Left ventricle myocardium inferior (tissue), 1 donor: ENCODE measurements at places on chromosomes 7 and 10. TPM values are rescaled to one million over a fixed set of nuclear protein-coding genes. Genes with fewer than 3 reads are reported as not detected.

The CDK1 gene
- total RNA-seq: 1.5 TPM

GRCh38 chr10:89808842-89809241, 107.5 kb downstream of the KIF20B start:
- no peak overlapping the region for H3K4me3 ChIP-seq
- no peak for DNase-seq
- no peak overlapping the region for H3K27ac ChIP-seq
- H3K27me3 ChIP-seq: peaks cover 33% of the 10 kb centered on the region
- no peaks in the 10 kb centered on the region for H3K4me1 ChIP-seq

DNA sequence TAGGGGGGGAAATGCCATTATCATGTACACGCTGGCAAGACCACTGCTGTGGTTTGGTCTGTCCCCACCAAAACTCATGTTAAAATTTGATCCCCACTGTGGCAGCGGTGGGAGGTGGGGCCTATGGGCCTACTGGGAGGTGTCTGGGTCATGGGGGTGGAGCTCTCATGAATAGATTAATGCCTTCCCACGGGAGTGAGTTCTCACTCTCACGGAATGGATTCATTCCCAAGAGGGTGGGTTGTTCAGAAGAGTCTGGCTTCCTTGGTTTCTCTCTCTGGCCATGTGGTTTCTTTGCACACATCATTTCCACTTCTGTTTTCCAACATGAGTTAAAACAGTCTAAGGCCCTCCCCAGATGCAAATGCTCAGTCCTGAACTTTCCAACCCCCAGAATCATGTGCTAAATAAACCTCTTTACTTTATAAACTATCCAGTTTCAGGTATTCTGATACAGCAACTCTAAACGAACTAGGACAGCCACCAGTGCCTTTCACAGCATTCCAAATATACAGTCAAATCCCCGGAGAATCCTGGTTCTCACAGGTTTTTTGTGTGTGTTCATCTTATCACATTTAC, 44.3 kb downstream of the SMURF1 start:
- no peak overlapping the region for H3K4me3 ChIP-seq
- no peaks in the 10 kb centered on the region for H3K36me3 ChIP-seq
- no peak for DNase-seq

DNA sequence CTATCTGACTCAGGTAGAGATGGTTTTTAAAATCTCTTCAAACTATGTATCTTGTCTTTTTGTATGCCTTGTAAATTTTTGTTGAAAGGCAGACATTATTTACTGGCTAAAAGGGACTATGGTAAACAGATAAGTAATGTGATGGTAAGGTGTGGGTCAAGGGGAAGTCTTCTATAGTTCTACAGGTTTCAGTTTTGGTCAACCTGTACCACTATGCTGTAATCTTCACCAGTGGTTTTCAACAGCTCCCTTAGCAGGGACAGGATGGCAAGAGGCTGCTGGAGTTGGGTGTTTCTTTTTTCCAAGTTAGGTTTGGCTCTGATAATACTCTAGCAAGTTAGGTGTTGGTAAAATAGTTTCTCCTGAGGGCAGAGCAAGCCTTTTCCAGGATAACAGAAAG, 32.7 kb upstream of the FZD8 start:
- no peaks in the 10 kb centered on the region for H3K36me3 ChIP-seq
- no peaks in the 10 kb centered on the region for H3K27me3 ChIP-seq
- no peak for DNase-seq
- no peak overlapping the region for H3K27ac ChIP-seq

The FZD1 gene
- total RNA-seq: 14.1 TPM

- no peaks in the 10 kb centered on the region for H3K27me3 ChIP-seq
- H3K4me3 ChIP-seq: no peak overlapping the region
- DNase-seq: no peak
- no peak overlapping the region for H3K27ac ChIP-seq
Observed at GRCh38 chr10:72342911-72343310, 11.8 kb downstream of the DNAJB12 start.

- H3K36me3 ChIP-seq: no peaks in the 10 kb centered on the region
- no peak overlapping the region for H3K27ac ChIP-seq
- no peaks in the 10 kb centered on the region for H3K27me3 ChIP-seq
Observed at GRCh38 chr10:67386260-67386659, 309.7 kb downstream of the CTNNA3 start.

GRCh38 chr7:40175725-40176510, 41.1 kb downstream of the SUGCT start:
- H3K27ac ChIP-seq: no peak overlapping the region
- no peak overlapping the region for H3K4me3 ChIP-seq
- no peaks in the 10 kb centered on the region for H3K36me3 ChIP-seq
- no peak for DNase-seq
- no peaks in the 10 kb centered on the region for H3K4me1 ChIP-seq

- peak overlapping the region; percentile 80 for H3K27ac ChIP-seq
- DNase-seq: no peak
- no peaks in the 10 kb centered on the region for H3K36me3 ChIP-seq
- H3K27me3 ChIP-seq: no peaks in the 10 kb centered on the region
- peaks cover 75% of the 10 kb centered on the region for H3K4me1 ChIP-seq
- peak overlapping the region; percentile 13 for H3K4me3 ChIP-seq
Observed at GRCh38 chr7:7696458-7697119, 21.8 kb downstream of the RPA3 start.

DNA sequence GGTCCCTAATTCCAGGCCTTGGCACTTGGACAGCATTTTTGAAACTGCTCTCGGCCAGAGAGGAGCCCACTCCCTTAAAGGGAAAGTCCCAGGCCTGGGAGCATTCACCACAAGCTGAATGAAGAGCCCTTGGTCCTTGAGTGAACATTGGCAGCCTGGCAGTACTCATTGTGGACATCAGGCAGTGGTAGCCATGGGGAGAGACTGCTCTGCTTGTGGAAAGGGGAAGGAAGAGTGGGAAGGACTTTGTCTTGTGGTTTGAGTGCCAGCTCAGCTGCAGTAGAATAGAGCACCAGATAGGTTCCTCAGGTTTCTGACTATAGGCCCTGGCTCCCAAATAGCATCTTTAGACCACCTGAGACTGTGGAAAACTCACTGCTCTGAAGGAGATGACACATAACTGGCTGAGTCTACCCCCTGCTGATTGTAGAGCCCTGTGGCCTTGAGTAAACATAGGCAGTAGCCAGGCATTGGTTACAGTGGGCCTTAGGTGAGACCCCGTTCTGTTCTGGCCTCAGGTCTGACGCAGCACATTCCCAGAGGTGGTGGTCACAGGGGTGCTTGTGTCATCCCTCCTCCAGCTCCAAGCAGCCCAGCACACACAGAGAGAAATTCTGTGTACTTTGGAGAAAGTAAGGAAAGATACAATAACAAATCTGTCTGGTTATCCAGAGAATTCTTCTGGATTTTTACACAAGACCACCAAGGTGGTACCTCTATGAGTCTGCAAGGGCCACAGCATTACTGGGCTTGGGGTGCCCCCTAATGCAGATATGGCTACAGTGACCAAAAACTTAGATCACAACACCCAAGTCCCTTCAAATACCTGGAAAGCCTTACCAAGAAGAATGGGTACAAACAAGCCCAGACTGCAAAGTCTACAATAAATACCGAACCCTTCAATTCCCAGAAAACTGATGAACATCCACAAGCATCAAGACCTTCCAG, 153.8 kb downstream of the GNAI1 start:
- H3K4me1 ChIP-seq: peaks cover 8% of the 10 kb centered on the region
- H3K36me3 ChIP-seq: no peaks in the 10 kb centered on the region
- no peak overlapping the region for H3K4me3 ChIP-seq
- no peaks in the 10 kb centered on the region for H3K27me3 ChIP-seq
- no peak for DNase-seq

The IL2RA gene
- 2.3 TPM for total RNA-seq

The FAM241B gene
- 5.3 TPM for total RNA-seq

The ATOH7 gene
- total RNA-seq: not detected

The MMRN2 gene
- total RNA-seq: 32.1 TPM

- peaks cover 100% of the 10 kb centered on the region for H3K27me3 ChIP-seq
- no peak overlapping the region for H3K27ac ChIP-seq
- no peak overlapping the region for H3K4me3 ChIP-seq
- DNase-seq: no peak
Observed at GRCh38 chr7:27221201-27221797, 21.3 kb upstream of the EVX1 start.

DNA sequence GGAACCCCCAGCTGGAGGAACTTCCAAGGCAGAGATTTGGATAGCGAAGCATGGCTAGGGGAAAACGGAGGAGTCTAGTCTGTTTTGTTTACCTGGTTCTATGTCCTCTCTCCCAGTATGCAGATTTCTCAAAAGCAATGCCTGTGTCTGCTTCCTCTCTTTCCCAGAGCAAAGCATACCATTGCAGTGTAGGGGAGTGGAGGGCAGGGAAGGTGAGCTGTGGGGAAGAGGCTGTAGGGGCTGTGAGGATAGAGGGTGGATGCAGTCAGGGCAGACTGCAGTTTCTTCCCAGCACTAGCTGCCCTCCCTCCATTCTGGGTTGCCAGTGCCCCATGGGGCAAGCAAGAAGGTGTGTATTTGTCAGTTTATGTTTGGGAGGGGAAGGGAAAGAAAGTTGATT, 16.9 kb upstream of the TSPAN14 start:
- no peak overlapping the region for H3K4me3 ChIP-seq
- no peak overlapping the region for H3K27ac ChIP-seq
- no peak for DNase-seq
- H3K4me1 ChIP-seq: no peaks in the 10 kb centered on the region
- no peaks in the 10 kb centered on the region for H3K27me3 ChIP-seq

GRCh38 chr7:85426487-85426960, 239.7 kb upstream of the SEMA3D start:
- DNase-seq: no peak
- H3K36me3 ChIP-seq: no peaks in the 10 kb centered on the region
- no peak overlapping the region for H3K27ac ChIP-seq
- no peaks in the 10 kb centered on the region for H3K4me1 ChIP-seq
- H3K4me3 ChIP-seq: no peak overlapping the region

- no peaks in the 10 kb centered on the region for H3K27me3 ChIP-seq
- no peak overlapping the region for H3K27ac ChIP-seq
- no peaks in the 10 kb centered on the region for H3K4me1 ChIP-seq
- no peak for DNase-seq
Observed at GRCh38 chr10:17113346-17113745, 16.3 kb downstream of the CUBN start.

The SERPINE1 gene
- total RNA-seq: 4.3 TPM

The ZNF12 gene
- total RNA-seq: 14.2 TPM

The LHFPL3 gene
- not detected for total RNA-seq

DNA sequence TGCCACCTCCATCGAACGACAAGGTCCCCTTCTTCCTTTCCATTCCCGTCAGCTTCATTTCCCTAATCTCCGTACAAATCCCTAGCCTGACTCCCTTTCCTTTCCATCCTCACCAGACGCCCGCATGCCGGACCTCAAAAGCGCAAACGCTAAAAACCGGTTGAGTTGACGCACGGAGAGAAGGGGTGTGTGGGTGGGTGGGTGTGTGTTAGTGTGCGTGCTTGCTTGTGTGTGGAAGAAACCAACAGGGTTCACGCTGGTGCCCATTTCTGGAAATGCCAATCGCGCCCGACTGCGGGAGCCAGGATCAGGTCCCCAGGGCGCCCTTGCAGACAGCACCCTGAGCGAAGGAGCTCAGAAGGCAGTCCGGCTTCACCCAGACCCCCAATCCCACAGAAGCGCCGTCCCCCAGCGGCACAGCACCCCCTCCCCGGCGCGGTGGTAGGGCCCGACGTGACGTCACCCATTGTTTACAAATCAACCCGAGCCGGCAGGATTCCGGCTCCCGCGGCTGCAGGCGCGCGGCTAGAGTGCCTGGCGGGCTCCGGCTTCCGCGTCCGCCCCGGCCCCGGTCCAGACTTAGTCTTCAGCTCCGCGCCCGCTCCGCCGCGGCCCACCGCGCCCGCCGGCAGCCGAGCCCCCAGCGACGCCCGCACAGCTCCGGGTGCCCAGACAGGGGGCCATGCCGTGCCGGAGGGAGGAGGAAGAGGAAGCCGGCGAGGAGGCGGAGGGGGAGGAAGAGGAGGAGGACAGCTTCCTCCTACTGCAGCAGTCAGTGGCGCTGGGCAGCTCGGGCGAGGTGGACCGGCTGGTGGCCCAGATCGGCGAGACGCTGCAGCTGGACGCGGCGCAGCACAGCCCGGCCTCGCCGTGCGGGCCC, at the start of gene FRAT1:
Gene FRAT1, plus strand, starts transcription at position 500 of the 880 bp plus-strand sequence. Its CDS starts 183 bp downstream, at position 683.
- H3K36me3 ChIP-seq: no peaks in the 10 kb centered on the region
- H3K27me3 ChIP-seq: no peaks in the 10 kb centered on the region
- H3K4me3 ChIP-seq: peak within 1 kb of the TSS; percentile 92
- peak; percentile 93 for DNase-seq
- H3K4me1 ChIP-seq: peaks cover 39% of the 10 kb centered on the region

GRCh38 chr10:60534761-60535389, 145.2 kb upstream of the ANK3 start:
- H3K4me3 ChIP-seq: no peak overlapping the region
- H3K27ac ChIP-seq: no peak overlapping the region
- H3K27me3 ChIP-seq: no peaks in the 10 kb centered on the region
- H3K36me3 ChIP-seq: no peaks in the 10 kb centered on the region

- no peak for DNase-seq
- H3K4me3 ChIP-seq: no peak overlapping the region
- H3K27me3 ChIP-seq: no peaks in the 10 kb centered on the region
- H3K4me1 ChIP-seq: peaks cover 48% of the 10 kb centered on the region
Observed at GRCh38 chr10:77889277-77889903, 37.2 kb downstream of the DLG5 start.

The THSD7A gene
- total RNA-seq: 1.6 TPM

- no peak overlapping the region for H3K4me3 ChIP-seq
- H3K27me3 ChIP-seq: peaks cover 3% of the 10 kb centered on the region
- H3K27ac ChIP-seq: no peak overlapping the region
- no peaks in the 10 kb centered on the region for H3K4me1 ChIP-seq
Observed at GRCh38 chr10:52322936-52323335, 8.9 kb downstream of the DKK1 start.

- no peak overlapping the region for H3K4me3 ChIP-seq
- H3K36me3 ChIP-seq: no peaks in the 10 kb centered on the region
- no peak for DNase-seq
- H3K27ac ChIP-seq: no peak overlapping the region
- no peaks in the 10 kb centered on the region for H3K4me1 ChIP-seq
Observed at GRCh38 chr10:1448252-1448930, 288.9 kb downstream of the ADARB2 start.

DNA sequence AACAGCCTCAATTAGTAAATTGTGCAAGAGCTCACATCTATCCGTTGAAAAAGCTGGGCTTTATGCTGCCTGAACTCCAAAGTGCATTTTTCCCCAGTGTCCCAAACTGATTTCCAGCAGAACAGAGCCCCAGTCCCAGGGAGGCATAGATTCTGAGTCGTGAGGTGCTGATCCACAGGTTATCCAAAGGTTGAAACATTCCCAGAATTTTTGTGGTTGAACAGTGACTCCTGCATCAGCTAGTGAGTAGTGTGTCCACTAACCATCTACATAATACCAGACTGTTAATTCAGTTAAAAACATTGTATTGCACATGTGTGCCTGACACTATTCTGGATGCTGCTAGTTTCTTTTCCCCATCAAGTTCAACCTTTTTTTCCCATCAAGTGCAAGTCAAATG, 761.5 kb downstream of the GATA3 start:
- no peaks in the 10 kb centered on the region for H3K4me1 ChIP-seq
- no peaks in the 10 kb centered on the region for H3K36me3 ChIP-seq
- no peak for DNase-seq
- H3K4me3 ChIP-seq: no peak overlapping the region
- H3K27ac ChIP-seq: no peak overlapping the region
